Stimulated activated CD4-positive, alpha-beta T cell treated with anti-CD3 and anti-CD28 coated beads, Interleukin-1b, Interleukin-23, amount 100 ng/mL, for 48 hours (primary cell): ENCODE measurements at places on chromosomes 2 and 18.

GRCh38 chr2:241820625-241821384 lies 11.8 kb downstream of the NEU4 start:
- no peak for DNase-seq

DNA sequence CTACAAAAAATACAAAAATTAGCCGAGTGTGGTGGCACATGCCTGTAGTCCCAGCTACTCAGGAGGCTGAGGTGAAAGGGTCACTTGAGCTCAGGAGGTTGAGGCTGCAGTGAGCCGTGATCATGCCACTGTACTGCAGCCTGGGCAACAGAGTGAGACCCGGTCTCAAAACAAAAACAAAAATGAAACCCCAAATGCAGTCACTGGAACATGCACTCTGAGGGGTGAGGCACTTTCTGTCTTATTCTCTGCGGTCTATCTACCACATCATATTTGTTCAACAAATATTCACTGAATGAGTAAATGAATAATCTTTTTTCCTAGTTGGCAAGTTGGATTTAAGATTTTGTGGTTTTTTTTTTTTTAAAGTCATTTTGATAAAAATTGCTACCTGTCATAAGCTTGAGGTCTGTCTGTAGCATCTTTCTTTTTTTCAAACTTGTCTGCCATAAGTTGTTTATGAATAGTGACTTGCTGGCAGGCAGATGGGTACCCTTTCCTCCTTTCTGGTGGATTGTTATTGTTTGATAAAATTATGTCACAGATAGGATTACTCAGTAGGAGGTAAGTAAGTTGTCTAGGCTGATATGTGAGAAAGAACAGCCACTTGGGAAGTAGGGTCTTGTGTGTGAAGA lies 11.8 kb downstream of the CHRNA1 start:
- peak; percentile 33 for DNase-seq

- DNase-seq: no peak
Observed at GRCh38 chr2:40243581-40244187, 208.2 kb downstream of the SLC8A1 start.

DNA sequence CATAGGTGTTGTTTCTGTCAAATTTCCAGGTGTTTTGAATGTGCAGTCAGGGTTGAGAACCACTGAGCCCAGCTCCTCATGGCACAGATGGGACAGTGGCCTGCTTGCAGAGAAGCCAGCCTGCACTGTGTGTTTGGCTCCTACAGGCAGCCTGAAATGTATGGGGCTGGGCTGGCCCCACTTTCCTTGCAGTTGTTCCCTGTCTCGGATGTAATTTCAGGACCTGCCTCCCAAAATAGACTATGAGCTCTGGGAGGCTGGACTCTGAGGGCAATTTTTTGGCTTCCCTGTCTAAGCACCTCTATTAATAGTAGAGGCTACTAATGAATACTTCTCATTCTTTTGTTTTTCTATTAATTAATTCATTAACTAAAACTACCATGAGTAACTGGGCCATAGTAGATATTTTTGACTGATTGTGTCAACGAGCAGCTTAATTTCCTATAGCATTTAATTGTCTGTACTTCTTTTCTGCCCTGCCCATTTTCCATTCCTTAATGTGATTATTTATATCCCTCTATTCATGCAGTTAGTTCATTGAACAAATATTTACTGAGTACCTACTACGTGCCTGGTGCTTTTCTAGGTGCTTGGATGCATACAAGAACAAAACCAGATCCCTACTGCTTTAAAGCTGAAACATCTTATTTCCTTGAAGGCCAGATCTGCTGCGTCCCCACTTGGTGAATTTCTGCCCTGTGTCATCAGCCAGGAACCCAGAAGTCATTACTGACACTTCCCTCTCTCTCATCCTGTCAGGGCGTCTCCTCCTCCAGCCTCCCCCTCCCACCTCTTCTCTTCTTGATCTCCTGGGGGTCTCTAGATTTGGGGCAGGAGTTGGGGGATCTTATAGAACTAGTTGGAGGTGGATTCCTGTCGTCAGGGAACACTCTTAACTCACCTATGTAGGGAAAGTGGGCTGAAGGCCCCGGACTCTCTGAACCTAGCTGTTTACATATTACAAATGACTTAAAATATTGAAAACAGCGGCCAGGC lies 16.3 kb downstream of the DYSF start:
- DNase-seq: no peak

DNA sequence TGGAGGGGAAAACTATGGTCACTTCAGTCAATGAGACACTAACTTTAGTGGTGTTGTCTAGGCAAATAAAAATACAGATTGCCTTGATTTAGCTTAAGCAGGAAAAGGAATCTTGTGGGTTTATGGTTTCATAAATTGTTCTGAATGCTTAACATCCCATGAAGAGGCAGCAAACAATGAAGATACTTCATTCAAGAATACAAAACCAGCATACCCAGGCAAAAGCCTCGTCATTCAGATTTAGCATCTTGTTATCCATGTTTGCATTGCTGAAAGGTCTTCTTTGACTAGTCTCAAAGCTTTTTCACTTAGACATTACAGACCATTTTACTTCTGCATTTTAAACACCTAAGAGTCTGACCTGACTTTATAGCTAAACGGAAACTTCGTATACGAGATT lies 272.7 kb upstream of the FSHR start:
- no peak for DNase-seq

DNA sequence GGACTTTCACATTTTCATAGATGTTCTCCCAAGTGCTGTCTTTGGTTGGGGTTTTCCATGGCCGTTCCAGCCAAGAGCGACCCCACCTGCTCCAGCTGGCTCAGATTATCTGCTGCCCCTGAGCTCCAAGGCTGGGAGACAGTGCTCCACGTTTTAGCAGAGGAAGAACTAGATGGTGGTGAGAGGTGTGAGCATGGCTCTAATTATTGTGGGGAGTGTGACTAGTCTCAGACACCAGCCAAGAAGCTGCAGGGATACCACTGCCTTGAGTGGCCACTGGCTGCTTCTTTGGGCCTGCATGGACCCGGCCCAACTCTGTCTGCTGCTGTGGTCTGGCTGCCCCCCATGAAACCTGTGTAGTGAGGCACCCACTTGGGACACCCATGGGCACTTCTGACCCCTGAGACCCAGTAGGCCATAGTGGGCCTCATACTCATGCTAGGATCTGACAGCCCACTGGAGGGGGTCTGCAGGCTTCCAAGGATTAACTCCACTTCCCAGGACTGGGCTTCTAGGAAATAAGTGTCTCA lies 2.8 kb upstream of the NCL start:
- DNase-seq: no peak

- no peak for DNase-seq
Observed at GRCh38 chr2:215914777-215915165, 98.6 kb downstream of the MREG start.

DNA sequence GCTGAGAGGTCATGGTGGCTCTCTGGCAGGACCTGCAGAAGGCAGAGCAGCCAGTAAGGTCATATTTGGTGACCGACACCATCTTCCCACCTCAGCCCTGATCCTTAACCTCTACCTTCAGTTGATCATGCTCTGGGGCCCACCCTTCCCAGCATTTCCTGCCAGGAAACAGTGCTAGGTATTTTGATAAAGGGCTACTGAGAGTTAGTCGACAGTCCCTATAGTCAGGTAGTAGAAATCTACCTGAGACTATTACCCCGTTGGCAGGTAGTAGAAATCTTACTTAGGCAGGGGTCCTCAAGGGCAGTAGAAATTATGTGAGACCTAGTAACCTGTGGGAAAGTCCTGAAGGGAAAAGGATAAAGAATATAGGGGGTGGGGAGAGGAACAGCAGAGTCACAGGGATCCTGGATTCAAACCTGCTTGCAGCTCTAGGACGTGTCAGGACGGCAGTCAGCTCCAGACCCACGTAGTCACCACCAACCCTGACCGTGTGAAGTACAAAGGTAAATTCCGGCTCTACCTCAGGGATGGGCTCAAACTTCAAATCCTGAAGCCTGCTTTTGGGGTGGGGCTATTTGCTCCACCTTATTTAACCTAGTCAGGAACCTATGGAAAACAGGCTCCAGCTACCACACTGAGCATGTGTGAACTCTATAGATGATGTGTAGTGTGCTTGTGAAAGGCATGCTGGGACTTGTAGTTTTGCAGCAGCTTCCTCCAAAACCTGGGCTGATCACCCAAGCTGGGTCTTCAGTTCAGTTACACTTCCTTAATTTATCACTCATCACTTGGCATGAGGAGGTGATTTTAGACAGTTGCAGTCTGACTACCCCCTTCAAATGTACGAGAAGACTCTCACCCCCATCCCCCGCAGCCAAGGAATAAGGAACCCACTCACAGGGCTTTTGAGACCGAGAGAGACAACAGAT lies at the start of gene DQX1:
TSS of gene DQX1 (minus strand) at position 515 of the 932 bp plus-strand sequence. CDS start at position 13, 502 bp downstream.
- no peak for DNase-seq

DNA sequence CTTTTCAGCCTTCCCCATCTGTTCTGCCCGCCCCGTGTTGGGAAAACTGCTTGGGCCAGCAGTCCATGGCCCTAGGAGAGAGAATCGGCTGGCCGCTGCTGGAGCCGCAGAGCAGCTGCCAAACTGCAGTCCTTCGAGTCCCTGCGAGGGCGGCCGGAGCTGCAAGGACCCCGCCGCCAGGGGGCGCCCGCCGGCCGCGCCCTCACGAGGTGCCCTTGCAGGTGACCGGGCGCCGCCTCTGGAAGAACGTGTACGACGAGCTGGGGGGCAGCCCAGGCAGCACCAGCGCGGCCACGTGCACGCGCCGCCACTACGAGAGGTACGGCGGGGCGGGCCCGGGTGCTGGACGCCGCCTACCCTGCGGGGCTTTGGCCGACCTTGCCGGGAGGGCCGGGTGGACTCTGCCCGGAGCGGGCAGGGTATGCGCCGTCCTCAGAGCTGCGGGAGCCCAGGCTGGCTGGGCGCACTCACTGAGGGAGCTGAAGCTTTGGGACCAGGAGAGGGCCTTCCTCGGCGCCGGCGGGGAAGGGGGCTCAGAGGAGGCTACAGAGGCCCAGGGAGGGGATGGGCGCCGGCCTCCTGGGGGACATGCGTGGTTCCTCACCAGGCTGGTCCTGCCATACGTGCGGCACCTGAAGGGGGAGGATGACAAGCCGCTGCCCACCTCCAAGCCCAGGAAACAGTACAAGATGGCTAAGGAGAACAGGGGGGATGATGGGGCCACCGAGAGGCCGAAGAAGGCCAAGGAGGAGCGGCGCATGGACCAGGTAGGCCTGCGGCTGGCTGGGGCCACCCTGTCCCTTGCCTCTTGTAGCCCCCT lies 13.6 kb downstream of the ARID5A start:
- DNase-seq: no peak

DNA sequence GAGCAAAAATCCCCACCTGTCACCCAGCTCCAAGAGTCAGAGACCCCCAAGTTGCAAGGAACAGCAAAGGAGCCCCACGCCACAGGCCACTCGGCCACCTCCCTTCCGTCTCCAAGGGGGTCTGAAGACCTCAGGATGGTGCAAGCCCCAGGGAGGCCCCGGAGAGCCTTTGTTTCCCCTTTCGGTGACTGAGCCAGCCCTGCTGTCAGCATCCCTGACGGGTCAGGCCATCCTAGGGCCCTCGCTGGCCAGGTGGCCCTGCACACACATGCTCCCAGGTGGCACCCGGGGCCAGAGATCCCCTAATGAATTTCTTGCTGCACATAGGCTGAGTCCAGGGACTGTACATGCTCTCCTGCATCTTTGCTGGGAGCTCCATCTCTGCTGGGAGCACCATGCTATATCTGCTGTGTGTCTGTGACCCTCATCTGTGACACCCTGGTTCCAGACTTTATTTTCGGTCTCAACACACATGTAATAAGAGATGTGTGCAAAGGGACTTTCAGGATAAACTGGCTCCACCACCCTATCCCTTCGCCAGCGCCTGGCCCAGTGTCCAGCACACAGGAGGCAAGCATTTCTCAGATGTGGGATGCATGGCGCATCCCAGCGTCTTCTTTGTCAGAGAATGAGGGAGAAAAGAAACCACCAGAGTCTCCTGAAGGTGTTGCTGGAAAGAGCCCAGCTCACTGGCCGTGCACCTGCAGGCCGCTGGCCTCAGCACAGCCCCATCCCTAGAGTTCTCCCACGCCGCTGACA lies 27.4 kb downstream of the ADI1 start:
- no peak for DNase-seq

DNA sequence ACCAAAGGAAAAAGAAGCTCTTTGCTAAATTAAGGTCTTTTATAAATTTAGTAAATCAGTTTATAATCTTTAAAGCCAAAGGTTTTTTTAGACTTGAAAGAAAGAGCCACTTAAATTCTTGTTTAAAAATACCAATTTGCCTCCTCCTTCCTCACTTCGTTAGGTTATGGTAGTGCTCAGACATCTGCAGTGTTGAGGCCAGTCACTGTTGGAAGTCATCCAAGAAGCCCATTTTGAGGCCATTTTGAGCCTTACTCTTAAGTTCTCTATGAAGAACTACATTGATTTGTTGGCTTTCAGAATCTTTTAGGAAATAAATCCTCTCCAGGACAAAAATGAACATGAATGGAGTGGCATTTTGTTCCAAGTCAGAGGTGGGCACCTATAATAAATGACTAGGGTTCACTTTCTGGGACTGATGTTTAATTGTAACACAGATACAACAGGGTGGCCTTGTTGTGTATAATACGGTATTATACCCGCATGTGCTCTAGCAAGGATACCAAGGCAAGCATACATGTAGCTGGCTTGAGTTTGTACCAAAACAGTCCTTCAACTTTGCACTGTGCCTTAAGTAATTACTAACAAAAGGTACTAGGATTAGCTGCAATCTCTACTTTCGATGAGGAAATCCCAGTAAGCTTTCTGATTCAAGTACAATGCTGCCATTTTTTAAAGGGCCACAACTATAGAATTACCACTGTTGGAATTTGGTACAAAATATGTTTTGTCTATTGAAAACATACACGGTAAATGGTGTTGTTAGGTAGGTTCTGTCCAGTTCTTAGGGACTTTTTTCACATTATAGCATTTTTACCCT lies 22.8 kb downstream of the SLC66A3 start:
- no peak for DNase-seq

GRCh38 chr18:2244641-2245040 lies 326.7 kb downstream of the METTL4 start:
- no peak for DNase-seq

GRCh38 chr2:196403471-196403870 lies 232.1 kb upstream of the STK17B start:
- no peak for DNase-seq
